ENCODE measurements at places on chromosomes 1 and 21.

GRCh38 chr1:31717341-31717740 is 13.5 kb upstream of the COL16A1 start:
- DNase-seq, result peak; percentile 39

DNA sequence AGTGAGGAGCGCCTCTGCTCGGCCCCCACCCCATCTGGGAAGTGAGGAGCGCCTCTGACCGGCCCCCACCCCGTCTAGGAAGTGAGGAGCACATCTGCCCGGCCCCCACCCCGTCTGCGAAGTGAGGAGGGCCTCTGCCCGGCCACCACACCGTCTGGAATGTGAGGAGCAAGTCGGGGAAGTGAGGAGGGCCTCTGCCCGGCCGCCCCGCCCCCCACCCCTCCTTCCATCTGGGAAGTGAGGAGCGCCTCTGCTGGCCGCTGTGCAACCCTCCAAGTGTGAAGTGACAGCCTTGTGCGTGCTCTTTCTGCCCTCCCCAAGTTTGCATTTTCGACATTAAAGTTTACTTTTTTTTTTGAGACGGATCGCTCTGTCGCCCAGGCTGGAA is 5.1 kb upstream of the ZZZ3 start:
- peak; percentile 8 for DNase-seq

DNA sequence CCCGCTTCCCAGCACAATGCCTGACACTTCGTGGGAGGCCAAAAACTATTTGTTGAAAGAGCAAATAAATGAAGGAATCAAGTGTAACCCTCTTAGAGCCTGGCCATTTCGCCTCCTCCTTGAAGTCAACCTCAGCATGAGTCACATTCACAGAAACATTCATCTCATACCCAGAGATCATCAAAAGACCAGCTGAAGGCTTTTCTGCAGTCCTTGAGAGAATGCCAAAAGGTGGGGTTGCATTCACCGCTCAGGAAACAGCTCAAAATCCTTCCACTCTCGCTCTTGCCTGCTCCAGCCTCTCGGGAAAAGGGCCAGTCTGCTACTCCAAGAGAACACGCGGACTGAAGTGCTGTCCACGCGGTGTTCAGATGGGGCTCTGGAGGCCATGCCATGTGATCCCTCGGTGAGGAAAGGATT is 90.0 kb downstream of the VWA5B1 start:
- no peak for DNase-seq

DNA sequence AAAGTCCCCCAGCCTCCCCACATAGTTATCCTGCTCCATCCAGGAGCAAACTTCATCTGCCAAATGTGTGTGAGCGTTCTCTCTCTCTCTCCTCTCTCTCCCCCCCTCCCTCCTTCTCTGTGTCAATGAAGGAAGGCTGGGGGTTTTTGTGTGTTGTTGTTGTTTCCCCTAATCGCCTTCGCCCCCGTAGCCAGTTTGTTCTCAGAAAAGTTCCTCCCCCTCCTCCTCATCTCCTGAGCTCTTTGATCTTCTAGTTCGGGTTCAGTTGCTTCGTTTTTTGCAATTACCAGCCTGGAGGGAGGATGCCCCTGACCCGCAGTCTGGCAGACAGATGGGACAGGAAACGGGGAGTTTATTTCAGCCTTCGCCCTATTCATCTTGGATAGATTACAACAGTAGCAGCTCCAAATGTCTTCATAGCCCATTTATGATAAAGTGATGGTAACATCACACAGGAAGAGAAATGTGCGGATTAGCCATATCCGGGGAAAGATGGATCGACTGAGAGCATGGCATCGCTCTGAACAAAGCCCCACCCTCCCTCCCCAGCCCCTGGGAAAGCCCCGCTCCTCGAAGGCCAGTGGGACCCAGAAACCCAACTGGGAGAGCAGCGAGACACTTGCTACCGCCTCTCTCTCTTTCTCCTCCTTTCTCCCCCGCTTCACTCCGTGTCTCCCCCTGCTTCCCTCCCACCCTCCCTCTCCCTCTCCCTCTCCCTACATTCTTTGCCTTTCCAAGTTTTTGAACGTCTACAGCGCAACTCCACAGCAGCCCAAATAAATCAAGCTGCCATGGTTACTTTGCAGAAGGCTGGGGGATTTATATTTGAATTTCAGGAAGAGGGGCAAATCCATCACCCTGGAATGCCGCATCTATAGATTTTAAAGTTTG is 139.7 kb upstream of the ARHGEF16 start:
- DNase-seq, result no peak

- no peak for DNase-seq
Measured at GRCh38 chr1:157985473-157985872, 8.0 kb upstream of the KIRREL1 start.
